ENCODE measurements at places on chromosomes 13 and 19. TPM values are rescaled to one million over a fixed set of nuclear protein-coding genes. Genes with fewer than 3 reads are reported as not detected.

DNA sequence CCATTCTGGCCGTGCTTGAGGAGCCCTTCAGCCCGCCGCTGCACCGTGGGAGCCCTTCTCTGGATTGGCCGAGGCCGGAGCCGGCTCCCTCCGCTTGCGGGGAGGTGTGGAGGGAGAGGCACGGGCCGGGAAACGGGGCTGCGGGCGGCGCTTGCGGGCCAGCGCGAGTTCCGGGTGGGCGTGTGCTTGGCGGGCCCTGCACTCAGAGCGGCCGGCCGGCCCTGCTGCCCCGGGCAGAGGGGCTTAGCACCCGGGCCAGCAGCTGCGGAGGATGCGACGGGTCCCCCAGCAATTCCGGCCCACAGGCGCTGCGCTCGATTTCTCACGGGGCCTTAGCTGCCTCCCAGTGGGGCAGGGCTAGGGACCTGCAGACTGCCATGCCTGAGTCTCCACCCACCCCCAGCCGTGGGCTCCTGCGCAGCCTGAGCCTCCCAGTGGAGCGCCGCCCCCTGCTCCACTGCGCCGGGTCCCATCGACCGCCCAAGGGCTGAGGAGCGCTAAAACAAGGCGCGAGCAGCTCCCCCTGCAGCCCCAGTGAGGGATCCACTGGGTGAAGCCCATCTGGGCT is 76.5 kb downstream of the PCDH20 start:
- no peaks in the 10 kb centered on the region for H3K4me1 ChIP-seq
- DNase-seq = no peak
- no peaks in the 10 kb centered on the region for H3K27me3 ChIP-seq
- no peak overlapping the region for H3K4me3 ChIP-seq
- H3K36me3 ChIP-seq = no peaks in the 10 kb centered on the region

DNA sequence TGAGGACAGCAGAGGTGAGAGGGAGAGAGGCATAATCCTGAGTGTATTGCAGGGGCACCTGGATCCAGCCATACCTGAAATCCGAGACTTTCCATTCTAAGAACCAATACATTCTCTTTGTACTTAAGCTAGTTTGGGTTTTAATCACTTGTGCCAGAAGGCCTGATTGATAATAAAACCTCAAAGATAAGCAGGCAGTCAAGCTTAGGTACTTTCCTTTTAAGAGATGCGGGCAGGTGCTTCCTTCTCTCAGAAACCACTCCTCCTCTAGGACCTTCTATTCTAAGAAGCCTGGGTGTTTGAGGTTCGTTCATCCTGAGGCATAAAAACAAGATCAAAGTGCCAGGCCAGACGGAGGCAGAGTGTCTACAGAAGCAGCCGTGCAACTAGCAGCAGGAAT is 22.2 kb downstream of the FAM187B start:
- no peaks in the 10 kb centered on the region for H3K4me1 ChIP-seq
- no peak for DNase-seq
- H3K4me3 ChIP-seq = no peak overlapping the region
- no peaks in the 10 kb centered on the region for H3K27me3 ChIP-seq
- no peak overlapping the region for H3K27ac ChIP-seq

DNA sequence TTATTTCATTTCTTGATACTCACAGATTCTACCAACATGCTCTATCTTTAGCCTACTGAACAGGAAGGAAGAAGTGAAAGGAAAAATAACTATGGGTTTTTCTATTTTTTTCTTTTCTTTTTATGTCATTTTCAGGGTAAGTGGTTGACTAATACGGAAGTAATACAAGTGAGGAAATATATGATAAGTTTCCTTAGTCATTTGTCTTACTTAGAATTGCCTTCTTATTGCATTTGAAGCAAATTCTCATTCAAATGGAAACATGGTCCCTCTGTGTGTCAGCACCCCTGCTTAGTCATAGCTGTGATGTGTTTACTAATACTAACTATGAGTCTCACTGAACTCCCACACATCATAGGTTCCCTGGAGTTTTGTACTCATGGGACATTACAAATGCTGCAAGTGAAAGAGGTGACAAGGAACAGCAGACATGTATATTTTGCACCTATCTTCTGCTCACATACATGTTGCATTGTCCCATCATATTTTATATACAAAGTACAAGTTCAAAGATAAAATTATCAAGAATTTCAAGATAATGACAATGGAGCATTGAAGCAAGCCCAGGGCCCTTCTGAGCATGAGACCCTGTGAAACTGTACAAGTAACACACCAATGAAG is 60.1 kb downstream of the DCT start:
- peaks cover 14% of the 10 kb centered on the region for H3K4me1 ChIP-seq
- DNase-seq = no peak
- H3K27me3 ChIP-seq = no peaks in the 10 kb centered on the region
- no peak overlapping the region for H3K4me3 ChIP-seq
- no peak overlapping the region for H3K27ac ChIP-seq
- no peaks in the 10 kb centered on the region for H3K36me3 ChIP-seq

- peaks cover 31% of the 10 kb centered on the region for H3K4me1 ChIP-seq
- H3K27ac ChIP-seq = peak overlapping the region; percentile 29
- peaks cover 35% of the 10 kb centered on the region for H3K27me3 ChIP-seq
- peak overlapping the region; percentile 10 for H3K4me3 ChIP-seq
- no peaks in the 10 kb centered on the region for H3K36me3 ChIP-seq
Measured at GRCh38 chr19:50820549-50821247, 2.9 kb downstream of the KLK1 start.

DNA sequence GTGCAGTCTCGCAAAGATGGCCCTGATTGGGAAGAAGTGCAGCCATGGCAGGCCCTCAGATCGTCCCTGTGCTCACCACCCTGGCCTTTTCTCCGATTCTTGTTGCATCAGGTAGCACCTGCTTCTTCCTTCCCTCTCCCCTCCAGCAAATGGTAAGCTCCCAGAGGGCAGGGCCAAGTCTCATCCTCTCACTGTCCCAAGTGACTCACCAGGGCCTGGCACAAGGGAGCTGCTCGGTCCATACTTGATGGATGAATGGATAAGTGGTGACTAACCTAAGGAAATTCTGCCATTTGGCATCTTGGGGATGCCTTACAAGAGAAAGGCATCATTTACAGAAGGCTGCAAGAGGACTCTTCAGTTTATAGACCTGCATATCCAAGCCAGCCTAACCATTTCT is 84.9 kb downstream of the ZIC5 start:
- no peaks in the 10 kb centered on the region for H3K36me3 ChIP-seq
- no peak for DNase-seq
- H3K27me3 ChIP-seq = peaks cover 3% of the 10 kb centered on the region
- H3K4me1 ChIP-seq = no peaks in the 10 kb centered on the region

DNA sequence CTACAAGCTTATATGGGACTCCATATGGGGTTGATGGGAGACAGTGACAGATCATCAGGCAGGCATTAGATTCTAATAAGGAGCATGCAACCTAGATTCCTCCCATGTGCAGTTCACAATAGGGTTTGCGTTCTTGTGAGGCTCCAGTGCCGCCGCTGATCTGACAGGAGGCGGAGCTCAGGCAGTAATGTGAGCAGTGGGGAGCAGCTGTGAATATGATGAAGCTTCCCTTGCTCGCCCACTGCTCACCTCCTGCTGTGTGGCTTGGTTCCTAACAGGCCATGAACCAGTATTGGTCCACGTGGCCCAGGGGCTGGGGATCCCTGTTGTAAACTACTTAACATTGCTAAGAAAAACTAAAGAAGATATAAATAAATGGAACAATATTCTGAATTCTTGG is 378.4 kb downstream of the KCNRG start:
- H3K27ac ChIP-seq = no peak overlapping the region
- H3K36me3 ChIP-seq = no peaks in the 10 kb centered on the region
- no peak overlapping the region for H3K4me3 ChIP-seq

Gene PSG3
- not detected for polyA plus RNA-seq

All from large intestine (tissue), 12 donors.